ENCODE measurements at places on chromosomes 1 and 21.

GRCh38 chr1:244083383-244083943 is 32.4 kb downstream of the ZBTB18 start:
- no peak for DNase-seq

GRCh38 chr1:202310746-202311145 is 31.0 kb downstream of the UBE2T start:
- DNase-seq, result no peak

- no peak for DNase-seq
These were observed 76.1 kb upstream of the RGS2 start for GRCh38 chr1:192732787-192733186.

DNA sequence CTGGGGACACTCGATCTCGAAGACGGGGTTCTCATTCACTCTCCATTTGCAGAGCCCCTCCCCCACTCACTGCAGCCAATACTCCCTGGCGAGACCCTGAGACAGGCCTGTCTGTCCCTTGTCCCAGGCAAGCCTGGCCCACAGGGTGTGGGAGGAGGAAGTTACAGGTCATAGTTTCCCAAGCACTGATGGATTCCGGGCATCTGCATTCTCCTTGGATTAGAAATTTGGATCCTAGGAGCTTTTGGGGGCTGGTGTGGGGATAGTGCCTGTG is 11.3 kb downstream of the WNT3A start:
- no peak for DNase-seq

- no peak for DNase-seq
These were observed 776 bp downstream of the ITSN1 start for GRCh38 chr21:33642896-33643657.

GRCh38 chr1:3468236-3469103 is 14.0 kb downstream of the ARHGEF16 start:
- no peak for DNase-seq

DNA sequence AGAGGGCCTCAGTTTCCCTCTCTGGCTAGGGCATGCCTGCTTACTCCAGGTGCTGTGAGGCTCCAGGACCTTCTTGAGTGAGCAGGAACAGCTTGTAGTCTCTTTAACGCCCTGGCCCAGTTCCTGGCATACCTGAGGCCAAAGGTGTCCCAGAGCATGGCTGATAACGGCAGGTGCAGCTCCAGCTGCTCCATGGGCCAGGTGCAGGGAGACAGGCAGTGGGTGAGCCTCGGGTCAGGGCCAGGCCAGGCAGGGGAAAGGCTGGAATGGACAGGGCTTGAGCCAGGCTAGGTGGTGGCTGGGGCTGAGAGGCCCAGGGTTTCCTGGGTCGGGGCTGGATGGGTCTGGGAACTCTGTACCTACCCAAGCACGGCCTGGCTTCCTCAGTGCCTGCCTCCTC is 18.3 kb downstream of the EDN2 start:
- no peak for DNase-seq

- DNase-seq, result no peak
These were observed 273.3 kb downstream of the DUSP10 start for GRCh38 chr1:221468546-221468945.

- no peak for DNase-seq
These were observed 6.6 kb downstream of the UBR4 start for GRCh38 chr1:19203440-19203839.

DNA sequence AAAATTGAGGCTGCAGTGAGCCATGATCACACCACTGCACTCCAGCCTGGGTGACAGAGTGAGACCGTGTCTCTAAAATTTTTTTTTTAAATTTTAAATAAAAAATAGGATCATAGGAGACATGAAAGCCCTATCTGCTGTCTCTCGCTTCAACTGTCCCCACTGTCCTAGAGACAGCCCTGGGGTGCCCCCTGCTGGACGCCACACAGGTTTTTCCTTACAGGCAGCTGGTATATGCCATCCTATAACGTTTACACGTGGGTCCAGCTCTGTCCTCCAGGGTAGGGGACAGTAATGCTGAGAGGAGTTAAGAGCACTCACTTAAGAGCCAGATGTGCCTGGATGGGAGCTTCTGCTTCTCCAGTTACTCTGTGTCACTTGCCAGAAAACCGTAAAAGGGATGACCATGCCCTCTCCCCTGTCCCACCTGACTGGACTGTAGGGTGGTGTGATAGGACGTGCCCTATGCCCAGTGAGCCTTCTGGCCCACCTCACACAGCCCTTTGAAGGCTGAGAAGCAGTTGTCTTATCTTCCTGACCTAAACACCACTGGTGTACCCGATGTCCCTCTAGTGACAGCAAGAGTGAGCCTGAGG is 8.5 kb downstream of the FBXO2 start:
- peak; percentile 21 for DNase-seq

DNA sequence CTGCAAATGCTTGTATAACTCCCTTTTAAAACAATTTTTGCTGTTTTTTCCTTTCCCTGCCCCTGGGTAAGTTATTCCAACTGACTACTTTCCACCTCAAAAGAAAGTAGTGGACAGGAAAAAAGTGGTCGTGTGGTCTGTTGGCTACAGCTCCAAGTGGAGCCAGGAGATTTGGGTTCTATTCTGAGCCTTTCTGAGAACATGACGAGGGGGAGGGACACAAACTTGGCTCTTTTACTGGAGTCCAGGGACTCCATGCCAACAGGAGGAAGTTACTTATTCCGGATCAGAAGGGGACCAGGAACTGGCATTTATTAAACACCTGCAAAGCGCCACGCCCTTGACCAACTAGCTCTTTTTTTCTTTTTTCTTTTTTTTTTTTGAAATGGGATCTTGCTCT is 79.0 kb upstream of the CAPZB start:
- DNase-seq, result no peak

DNA sequence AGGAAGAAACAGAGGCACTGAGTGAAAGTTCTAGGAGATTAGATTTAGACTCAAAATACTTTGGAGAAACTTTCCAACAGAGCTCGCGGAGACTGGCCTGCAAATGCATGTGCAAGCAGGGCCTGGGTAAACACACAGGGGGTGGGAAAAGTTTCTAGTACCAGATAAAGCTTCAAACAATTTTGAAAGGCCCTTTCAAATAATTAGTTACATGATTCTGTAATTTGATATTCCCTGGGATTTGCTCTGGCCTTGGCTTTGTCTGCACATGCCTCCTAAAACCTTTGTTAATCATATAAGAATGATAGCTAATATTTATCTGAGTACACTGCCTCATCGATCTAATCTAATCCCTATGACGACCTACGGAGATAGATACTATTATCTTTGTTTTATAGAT is 31.3 kb downstream of the VTCN1 start:
- no peak for DNase-seq

- DNase-seq, result no peak
These were observed 11.7 kb upstream of the IL24 start for GRCh38 chr1:206885341-206886060.

DNA sequence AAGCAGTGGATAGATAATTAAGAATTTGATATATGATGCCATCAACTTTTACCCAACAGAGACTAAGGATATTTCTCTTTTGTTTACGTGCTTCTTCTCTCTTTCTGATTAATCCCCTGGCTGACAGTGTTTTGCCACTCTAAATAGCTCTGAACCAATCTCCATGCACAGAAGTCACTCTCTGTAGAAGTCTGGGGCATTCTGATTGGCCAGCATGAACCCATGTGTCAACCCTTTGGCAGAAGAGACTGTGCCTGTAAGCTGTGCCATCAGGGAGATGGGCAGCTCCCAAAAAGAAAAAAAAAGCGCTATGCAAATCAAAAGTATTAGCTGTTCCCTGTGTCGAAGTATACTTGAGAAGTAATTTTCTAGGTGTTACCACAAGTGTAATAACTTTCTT is 34.1 kb upstream of the NRIP1 start:
- DNase-seq, result no peak

GRCh38 chr1:229221106-229222019 is 49.5 kb upstream of the RAB4A start:
- no peak for DNase-seq

DNA sequence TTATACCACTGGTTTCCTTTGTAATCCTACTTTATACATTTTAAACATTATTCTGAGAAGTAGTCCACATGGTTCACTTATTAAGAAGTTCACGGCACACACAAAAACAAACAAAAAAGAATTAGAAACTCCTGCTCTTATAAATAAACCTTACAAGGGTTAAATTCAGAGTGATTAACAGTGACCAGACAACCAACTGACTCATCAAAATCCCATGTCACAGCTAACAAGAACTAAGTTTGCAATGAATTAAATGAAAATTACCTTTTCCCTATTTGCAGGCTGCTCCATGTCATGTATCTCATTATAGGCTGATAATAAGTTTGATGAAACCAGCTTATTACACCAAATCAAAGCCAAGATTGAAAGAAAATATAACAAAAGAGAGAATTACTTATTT is 77.5 kb downstream of the PUM1 start:
- no peak for DNase-seq

- no peak for DNase-seq
These were observed 107.7 kb downstream of the MAB21L3 start for GRCh38 chr1:116218922-116219321.

DNA sequence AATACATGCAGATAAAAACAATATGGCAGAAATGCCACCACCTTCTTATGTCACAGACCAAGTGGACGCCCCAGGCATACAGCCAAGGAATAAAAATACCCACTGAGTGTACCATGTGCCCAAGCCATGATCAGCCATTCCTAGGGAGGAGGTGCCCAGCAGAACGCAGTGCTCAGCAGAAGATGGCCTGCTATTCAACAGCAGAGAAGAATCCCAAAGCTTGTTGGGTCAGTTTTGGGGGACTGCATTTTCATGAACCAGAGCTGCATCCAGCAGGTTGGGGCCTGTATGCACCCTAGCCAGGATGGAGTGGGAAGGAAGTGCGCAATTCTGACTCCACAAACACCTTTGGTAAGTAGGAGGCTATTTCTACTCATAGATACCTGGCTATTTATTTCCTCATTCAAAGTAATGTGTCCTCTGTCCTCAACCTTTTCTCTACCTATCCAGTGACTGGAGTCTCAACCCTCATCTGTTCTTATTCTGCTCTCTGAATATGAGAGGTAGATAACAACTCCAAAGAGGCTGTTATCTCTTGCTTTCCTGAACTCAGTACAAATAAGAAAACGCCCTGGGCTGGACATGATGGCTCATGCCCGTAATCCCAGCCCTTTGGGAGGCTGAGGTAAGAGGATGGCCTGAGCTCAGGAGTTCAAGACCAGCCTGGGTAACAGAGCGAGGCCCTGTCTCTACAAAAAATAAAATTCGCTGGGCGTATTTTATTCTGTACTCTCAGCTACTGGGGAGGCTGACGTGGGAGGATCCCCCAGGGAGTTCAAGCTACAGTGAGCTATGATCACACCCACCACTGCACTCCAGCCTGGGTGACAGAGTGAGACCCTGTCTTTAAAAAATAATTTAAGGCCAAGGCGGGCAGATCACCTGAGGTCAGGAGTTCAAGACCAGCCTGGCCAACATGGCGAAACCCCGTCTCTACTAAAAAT is 2.5 kb upstream of the PLEKHM2 start:
- DNase-seq, result no peak

- no peak for DNase-seq
These were observed 742.6 kb upstream of the CXADR start for GRCh38 chr21:16770266-16770665.

GRCh38 chr1:60225486-60225885 is 151.9 kb upstream of the C1orf87 start:
- DNase-seq, result no peak

GRCh38 chr1:117664314-117664713 is 58.5 kb downstream of the TENT5C start:
- no peak for DNase-seq

- no peak for DNase-seq
These were observed 17.7 kb upstream of the TBX15 start for GRCh38 chr1:119005724-119006405.

- peak; percentile 36 for DNase-seq
These were observed 736.9 kb upstream of the ADAMTS5 start for GRCh38 chr21:27703791-27704190.

DNA sequence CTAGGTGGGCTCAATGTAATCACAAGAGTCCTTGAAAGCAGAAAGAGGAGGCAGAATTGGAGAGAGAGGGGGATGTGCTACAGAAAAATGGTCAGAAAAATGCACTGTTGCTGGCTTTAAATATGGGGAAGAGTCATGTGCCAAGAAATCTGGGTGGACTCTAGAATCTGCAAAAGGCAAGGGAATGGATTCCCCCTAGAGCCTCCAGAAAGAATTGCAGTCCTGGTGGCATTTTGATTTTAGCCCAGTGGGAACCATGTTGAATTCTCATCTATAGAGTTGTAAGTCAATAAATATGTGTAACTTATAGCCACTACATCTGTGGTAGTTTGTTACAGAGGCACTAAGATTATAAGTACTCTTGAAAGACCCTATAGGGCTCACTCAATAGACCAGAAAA is 210.3 kb downstream of the ASTN1 start:
- DNase-seq, result no peak

All from fibroblast of skin of left biceps (primary cell).